ENCODE measurements at places on chromosomes 11 and 22.

GRCh38 chr11:112113539-112114457 lies 27.1 kb downstream of the SDHD start:
- DNase-seq = peak; percentile 60

GRCh38 chr22:45413368-45414211 lies at the start of the genes RIBC2 and SMC1B:
Gene RIBC2, plus strand, starts transcription at chr22:45413693. Its CDS starts 194 bp downstream, at chr22:45413887.
Gene SMC1B, minus strand, starts transcription at chr22:45413599. Its CDS starts 32 bp downstream, at chr22:45413567.
- DNase-seq = peak; percentile 21

- DNase-seq = no peak
These were observed 79.7 kb upstream of the KCNQ1OT1 start for GRCh38 chr11:2779499-2779980.

DNA sequence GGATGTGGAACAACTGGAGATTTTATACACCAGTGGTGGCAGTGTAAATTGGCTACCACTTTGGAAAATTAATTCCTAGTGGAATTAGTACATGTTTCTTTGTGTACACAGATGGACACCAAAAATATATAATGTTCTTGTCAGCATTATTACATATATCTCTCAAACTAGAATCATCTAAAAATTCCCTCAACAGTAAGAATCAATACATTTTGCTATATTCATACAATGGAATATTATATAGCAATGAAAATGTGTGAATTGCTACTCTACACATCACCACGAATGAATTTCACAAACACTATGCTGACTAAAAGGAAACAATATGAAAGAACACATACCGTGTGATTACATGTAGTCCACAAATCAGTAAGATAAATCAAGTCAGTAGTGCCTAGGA lies 33.9 kb downstream of the CCDC90B start:
- DNase-seq = no peak

- no peak for DNase-seq
These were observed 500.5 kb downstream of the BUD13 start for GRCh38 chr11:116272181-116272789.

GRCh38 chr11:95082576-95083001 lies 7.1 kb upstream of the ENDOD1 start:
- no peak for DNase-seq

GRCh38 chr22:44661659-44662569 lies 40.1 kb upstream of the PRR5 start:
- no peak for DNase-seq

Measured in kidney glomerular epithelial cell (primary cell).